Body of pancreas (tissue), 4 donors: ENCODE measurements at places on chromosomes 6 and 20. TPM values are rescaled to one million over a fixed set of nuclear protein-coding genes. Genes with fewer than 3 reads are reported as not detected.
A peak's percentile ranks its signal among the peaks of the same experiment; 100 is the strongest.

DNA sequence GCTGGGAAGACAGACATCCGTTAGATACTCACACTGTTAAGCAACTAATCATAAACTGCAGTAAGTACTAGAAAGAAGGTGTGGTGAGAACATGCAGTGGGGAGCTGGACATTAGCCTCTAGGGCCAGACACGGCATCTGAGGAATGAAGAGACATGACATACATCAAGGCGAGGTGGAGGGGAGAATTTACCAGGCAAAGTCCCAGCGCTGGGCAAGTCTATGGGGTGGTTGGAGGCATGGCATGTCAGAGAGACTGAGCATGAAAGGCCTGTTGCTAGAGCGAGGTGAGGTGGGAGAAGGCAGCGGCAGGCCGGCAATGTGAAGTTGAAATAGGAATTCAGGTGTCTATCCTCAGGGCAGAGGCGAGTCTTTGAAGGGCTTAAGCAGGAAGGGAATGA is 31.8 kb downstream of the SLC24A3 start:
- no peak for DNase-seq
- no peak overlapping the region for H3K4me3 ChIP-seq
- H3K27me3 ChIP-seq = no peaks in the 10 kb centered on the region

HLA-DQA2 gene
- total RNA-seq = not detected

COL21A1 gene
- 1.3 TPM for total RNA-seq

- no peak overlapping the region for H3K27ac ChIP-seq
- H3K36me3 ChIP-seq = no peaks in the 10 kb centered on the region
- H3K4me3 ChIP-seq = no peak overlapping the region
Measured at GRCh38 chr6:40169878-40170277, 235.6 kb upstream of the MOCS1 start.

SRSF12 gene
- total RNA-seq = 0.99 TPM

DNA sequence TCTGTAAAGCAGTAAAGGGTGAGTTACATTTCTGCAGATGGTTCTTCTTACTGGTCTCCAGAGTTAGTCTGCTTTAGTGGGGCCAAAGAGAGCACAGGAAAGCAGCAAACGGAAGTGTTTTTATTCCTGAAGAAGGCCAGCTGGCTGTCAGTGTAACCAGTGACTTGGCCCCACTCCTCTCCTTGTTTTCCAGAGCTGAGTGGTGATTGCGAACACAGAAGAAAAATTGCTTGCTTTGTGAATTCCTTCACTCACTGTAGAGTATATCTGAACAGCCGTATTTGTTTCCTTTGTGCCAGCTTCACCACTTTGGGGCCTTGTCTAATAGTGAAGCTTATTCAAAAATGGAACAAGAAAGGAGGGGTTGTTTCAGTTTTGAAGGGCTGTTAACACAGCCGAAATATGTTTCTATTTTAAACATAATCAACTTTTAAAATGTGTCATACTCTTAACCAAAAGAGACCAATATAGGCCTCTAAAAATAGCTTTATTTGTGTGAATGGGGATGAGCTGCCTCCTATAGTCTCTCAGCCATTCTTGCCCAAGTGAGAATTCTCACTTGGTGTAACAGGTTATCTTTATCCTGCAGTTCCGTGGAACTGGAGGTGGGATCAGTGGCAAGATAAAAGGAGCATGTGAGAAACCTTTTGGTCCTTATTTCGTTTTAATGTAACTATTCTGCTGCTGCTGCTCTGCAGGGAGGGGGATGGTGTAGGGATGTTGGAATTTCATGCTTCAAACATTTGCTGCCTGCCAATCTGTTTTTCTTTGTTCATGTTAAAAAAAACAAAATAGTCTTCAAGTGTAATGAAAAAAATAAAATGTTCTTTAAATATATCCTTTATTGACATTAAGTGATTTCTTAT is 37.8 kb downstream of the ZC2HC1B start:
- H3K4me1 ChIP-seq = no peaks in the 10 kb centered on the region
- DNase-seq = peak; percentile 25
- no peak overlapping the region for H3K4me3 ChIP-seq
- no peaks in the 10 kb centered on the region for H3K36me3 ChIP-seq
- no peaks in the 10 kb centered on the region for H3K27me3 ChIP-seq

SPTLC3 gene
- 18.4 TPM for total RNA-seq

- peaks cover 26% of the 10 kb centered on the region for H3K4me1 ChIP-seq
- DNase-seq = peak; percentile 78
- no peaks in the 10 kb centered on the region for H3K27me3 ChIP-seq
- H3K27ac ChIP-seq = no peak overlapping the region
Measured at GRCh38 chr20:44911264-44911921, 1.5 kb downstream of the PABPC1L start.

AVP gene
- total RNA-seq = not detected

- H3K4me3 ChIP-seq = no peak overlapping the region
- peak; percentile 76 for DNase-seq
- peaks cover 18% of the 10 kb centered on the region for H3K4me1 ChIP-seq
- H3K27me3 ChIP-seq = no peaks in the 10 kb centered on the region
- H3K27ac ChIP-seq = peak overlapping the region; percentile 76
Measured at GRCh38 chr6:40912158-40912946, 126.7 kb downstream of the UNC5CL start.

GRCh38 chr20:63829945-63830835 is 874 bp downstream of the ZBTB46 start:
- H3K27ac ChIP-seq = peak overlapping the region; percentile 56
- peak; percentile 31 for DNase-seq
- H3K36me3 ChIP-seq = no peaks in the 10 kb centered on the region
- peaks cover 31% of the 10 kb centered on the region for H3K4me1 ChIP-seq

SLC26A8 gene
- not detected for total RNA-seq

DNA sequence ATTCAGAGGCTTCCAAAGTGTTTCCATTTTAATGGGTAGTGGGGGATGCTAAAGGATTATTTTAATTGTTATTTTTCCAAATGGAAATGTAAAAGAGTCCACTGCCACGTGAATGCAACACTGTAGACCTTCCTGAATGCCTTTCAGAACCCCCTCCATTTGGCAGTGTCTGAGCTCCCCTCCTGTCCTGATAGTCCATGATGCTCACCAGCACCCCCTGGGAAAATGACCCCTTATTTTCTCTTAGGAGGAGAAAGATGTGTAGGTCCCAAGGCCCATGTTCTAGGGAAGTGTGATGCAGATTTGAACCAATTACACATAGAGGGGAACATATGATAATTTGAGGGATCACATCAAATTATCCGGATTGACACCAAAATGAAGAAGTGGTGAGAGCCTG is 46.8 kb upstream of the SH3BGRL2 start:
- no peaks in the 10 kb centered on the region for H3K36me3 ChIP-seq
- no peak for DNase-seq
- H3K4me1 ChIP-seq = no peaks in the 10 kb centered on the region
- no peak overlapping the region for H3K27ac ChIP-seq

DNA sequence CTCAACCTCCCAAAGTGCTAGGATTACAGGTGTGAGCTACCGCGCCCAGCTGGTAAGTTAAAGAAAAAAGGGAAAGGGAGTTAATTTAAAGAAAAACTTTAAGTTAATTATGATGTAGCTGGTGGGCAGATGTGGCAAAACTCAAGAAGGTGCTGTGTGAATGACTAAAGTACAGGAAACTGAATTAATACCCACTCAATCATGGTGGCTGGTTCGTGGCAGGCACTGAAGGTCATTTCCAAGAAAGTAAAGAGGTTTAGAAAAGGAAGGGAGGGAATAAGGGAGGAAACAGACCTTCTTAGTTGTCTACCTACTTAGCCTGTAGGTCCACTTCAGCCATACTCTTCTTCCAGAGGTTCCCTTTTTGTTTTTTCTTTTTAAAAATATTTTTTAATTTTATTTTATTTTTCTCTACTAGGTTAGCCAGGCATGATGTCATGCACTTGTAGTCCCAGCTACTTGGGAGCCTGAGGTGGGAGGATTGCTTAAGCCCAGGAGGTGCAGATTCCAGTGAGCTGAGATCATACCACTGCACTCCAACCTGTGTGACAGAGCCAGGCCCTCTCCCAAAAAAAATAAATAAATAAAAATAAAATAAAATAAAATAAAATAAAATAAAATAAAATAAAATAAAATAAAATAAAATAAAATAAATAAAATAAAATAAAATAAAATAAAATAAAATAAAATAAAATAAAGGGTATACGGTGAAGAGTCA is 11.9 kb upstream of the TGM3 start:
- no peak overlapping the region for H3K4me3 ChIP-seq
- H3K27ac ChIP-seq = peak overlapping the region; percentile 71
- peaks cover 12% of the 10 kb centered on the region for H3K4me1 ChIP-seq
- DNase-seq = peak; percentile 23
- H3K27me3 ChIP-seq = no peaks in the 10 kb centered on the region

RNGTT gene
- 15.2 TPM for total RNA-seq

ZGPAT gene
- 16.6 TPM for total RNA-seq

DNA sequence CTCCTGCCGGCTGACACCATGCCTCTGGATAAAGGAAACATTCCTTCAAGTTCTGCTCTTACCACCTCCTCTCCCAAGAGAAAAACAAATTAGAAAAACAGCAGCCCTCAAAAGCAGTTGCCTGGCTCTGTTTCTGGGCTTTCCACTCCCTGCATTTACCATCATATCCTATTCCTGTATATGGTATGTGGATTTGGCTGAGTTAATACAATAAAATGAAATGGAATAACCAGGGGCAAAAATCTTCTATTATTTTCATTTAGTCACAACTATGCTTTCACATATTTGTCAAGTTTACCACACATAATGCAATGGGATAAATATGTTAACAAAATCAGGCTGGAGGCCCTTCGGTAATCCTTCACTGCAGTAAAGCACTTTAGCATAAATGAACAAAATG is 34.3 kb downstream of the COL12A1 start:
- H3K27ac ChIP-seq = no peak overlapping the region
- H3K4me3 ChIP-seq = no peak overlapping the region
- no peaks in the 10 kb centered on the region for H3K27me3 ChIP-seq
- H3K4me1 ChIP-seq = no peaks in the 10 kb centered on the region

DNA sequence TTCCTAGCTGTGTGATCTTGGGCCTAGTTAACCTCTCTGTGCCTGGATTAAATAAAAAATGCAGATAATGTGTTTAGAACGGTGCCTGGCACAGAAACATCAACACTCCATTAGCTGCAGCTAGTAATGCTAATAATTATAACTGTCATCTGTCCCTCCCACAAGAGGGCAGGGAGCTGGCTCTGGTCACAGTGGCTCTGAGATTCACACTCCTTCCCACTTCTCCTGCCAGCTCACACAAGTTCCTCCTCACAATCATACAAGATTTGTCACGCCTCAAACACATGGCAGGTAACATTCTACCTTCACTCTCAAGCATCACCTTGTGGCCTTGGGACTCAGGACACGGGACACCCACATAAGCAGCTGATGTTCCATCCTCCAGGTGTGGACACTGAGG is 2.4 kb downstream of the ADA start:
- DNase-seq = no peak
- H3K4me3 ChIP-seq = no peak overlapping the region
- no peak overlapping the region for H3K27ac ChIP-seq
- no peaks in the 10 kb centered on the region for H3K27me3 ChIP-seq
- H3K36me3 ChIP-seq = no peaks in the 10 kb centered on the region
- H3K4me1 ChIP-seq = peaks cover 23% of the 10 kb centered on the region

DNA sequence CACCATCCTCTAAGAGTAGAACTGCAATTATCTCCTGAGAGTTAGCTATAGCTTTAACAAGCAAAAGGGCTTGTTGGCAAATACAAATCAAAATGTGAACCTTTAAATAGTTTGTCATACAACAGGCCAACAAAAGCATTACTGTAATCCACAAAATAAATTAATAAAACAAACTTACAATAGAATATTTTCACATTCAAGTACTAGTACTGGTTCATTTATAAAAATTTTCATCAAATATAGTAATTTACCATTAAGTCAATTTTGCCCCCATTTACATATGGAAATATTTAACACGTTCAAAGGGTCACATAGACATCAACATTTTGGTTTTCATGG is 9.4 kb downstream of the RBM39 start:
- no peaks in the 10 kb centered on the region for H3K27me3 ChIP-seq
- H3K4me1 ChIP-seq = peaks cover 68% of the 10 kb centered on the region
- no peak for DNase-seq
- peaks cover 41% of the 10 kb centered on the region for H3K36me3 ChIP-seq
- H3K27ac ChIP-seq = no peak overlapping the region
- H3K4me3 ChIP-seq = no peak overlapping the region

VWA7 gene
- total RNA-seq = 6.3 TPM

GABRR1 gene
- total RNA-seq = not detected

GRCh38 chr6:168302534-168302933 is 17.0 kb downstream of the DACT2 start:
- H3K4me3 ChIP-seq = no peak overlapping the region
- H3K27me3 ChIP-seq = no peaks in the 10 kb centered on the region
- H3K4me1 ChIP-seq = peaks cover 12% of the 10 kb centered on the region
- H3K36me3 ChIP-seq = no peaks in the 10 kb centered on the region
- H3K27ac ChIP-seq = no peak overlapping the region
- no peak for DNase-seq

DNA sequence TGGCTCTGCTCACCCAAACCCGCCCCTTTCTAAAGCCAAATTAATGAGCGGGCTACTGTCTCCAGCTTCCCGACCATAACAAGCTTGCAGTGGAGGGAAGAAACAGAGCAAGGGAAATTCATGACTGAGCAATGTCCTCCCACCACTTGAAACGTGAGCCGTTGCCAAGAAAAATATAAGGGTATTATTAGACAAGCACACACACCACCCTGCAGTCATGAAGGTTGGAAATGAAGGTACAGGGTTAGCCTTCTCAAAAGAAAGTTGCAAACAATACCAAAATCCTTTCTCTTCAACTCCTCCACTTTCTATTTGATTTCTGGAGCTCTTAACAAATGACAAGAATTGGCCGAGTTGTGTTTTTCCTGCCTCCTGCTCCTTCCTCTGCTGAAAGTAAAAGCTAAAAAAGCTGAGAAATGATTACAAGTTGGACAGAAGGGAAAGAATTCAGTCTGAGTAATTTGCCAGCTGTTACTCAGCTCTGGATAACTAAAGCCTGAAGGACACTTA is 151.1 kb upstream of the B3GAT2 start:
- H3K27me3 ChIP-seq = no peaks in the 10 kb centered on the region
- H3K36me3 ChIP-seq = no peaks in the 10 kb centered on the region
- peak overlapping the region; percentile 5 for H3K27ac ChIP-seq
- H3K4me1 ChIP-seq = peaks cover 9% of the 10 kb centered on the region
- H3K4me3 ChIP-seq = no peak overlapping the region

GRCh38 chr6:44100088-44100550 is 27.1 kb downstream of the MRPL14 start:
- DNase-seq = peak; percentile 32
- H3K4me1 ChIP-seq = peaks cover 3% of the 10 kb centered on the region
- H3K27ac ChIP-seq = no peak overlapping the region
- no peaks in the 10 kb centered on the region for H3K36me3 ChIP-seq
- H3K27me3 ChIP-seq = no peaks in the 10 kb centered on the region

- H3K36me3 ChIP-seq = no peaks in the 10 kb centered on the region
- no peak overlapping the region for H3K27ac ChIP-seq
- H3K4me1 ChIP-seq = peaks cover 14% of the 10 kb centered on the region
Measured at GRCh38 chr6:1636971-1637871, 27.5 kb downstream of the FOXC1 start.

RSPH4A gene
- not detected for total RNA-seq

EPPIN gene
- not detected for total RNA-seq

- no peak overlapping the region for H3K27ac ChIP-seq
- no peak for DNase-seq
- H3K4me3 ChIP-seq = no peak overlapping the region
- H3K27me3 ChIP-seq = no peaks in the 10 kb centered on the region
Measured at GRCh38 chr6:15817100-15817499, 154.3 kb upstream of the DTNBP1 start.

ARID1B gene
- total RNA-seq = 71.5 TPM
